ENCODE measurements at places on chromosomes 16 and 17.

DNA sequence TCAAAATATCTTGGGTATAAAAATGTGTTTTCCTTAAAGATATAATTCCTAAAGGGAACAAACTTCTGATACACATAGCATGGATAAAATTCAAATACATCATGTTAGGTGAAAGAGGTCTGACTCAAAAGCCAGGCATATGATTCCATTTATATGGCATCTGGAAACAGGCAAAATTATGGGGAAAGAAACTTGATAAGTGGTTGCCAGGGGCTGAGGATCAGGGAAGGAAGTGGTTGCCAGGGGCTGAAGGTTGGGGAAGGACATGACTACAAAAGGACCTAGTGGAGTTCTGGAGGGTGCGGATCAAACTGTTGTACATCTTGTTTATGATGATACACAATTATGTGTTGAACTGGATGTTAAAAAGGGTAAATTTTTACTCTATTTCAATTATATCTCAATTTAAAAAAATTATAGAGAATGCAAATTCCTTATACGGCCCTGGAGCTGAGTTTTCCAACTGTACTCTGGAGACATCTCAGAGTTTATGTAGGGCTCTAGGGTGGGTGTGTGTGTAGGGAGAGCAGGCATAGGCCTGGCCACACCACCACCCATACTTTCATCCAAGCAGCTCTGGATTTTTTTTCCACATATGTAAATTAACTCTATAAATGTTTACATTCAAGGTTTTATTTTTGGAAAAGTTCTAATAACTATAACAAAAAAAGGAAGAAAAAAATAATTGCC lies 55.0 kb downstream of the AMFR start:
- DNase-seq: peak; percentile 43

DNA sequence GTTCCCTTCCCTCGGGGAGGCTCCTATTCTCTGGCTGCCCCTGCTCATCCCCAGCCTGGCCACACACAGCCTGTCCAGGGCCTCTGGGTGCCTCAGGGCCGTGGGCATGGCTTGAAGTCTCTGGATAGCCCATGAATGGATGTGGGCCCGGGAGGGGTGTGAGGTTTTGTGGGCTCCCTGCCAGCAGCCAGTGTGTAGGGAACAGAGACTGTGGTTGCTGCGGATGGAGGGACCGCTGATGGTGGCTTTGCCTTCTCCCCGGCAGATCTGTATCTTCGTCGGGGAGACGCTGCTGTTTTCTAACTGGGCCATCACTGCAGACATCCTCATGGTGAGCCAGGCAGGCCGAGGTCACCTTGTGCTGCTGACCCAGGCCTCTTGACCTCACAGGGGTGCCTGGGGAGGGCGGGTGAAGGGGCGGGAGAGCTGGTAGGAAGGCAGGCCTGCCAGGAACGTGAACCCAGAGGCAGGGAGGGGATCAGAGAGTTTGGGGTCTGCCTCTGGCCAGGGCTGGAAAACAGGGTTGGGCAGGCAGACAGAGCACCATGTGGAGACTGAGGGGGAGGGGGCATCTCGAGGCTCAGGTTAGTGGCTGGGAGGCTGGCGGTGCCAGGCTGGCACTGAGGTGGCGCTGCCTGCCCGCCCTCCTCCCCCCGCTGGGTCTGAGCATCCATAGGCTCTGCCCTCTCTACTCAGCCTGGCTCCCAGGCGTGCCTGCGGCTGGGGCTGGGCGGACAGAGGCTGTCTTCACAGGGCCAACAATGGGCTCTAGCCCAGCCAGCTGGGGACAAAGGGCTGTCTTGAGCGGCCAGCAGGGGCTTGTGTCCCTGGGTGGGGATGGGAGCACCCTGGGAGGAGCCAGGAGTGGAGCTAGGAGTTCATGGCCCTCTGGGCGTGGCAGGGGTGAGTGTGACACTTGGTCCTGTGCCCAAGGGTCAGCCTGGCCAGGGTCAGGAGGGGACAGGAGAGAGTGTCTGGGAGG lies 21.4 kb downstream of the MYBBP1A start:
- DNase-seq: no peak

DNA sequence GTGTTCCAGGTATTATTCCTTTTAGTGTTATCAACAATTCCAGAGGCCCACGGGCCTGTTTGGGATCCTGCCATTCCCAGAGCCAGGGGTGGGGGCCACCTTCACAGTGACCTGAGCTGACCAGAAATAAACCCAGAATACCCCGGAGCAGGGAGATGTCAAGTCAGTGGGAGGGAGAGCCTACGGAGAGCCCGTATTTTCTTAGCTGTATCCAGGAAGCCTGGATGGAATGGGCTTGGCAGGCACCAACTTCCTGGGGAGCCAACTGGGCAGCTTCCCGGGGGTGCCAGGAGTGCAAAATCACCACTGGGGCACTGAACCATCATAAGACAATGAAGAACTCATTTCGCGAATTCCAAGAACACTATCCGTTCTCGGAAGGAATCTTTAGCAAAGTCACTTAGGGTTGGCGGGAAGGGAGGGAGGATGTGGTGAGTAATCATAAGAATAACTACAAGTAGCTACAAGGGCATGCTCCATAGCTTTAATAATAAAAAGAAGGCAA lies 13.2 kb upstream of the MRTFB start:
- peak; percentile 28 for DNase-seq

- DNase-seq: no peak
Measured at GRCh38 chr17:58375811-58376210, 23.8 kb upstream of the SUPT4H1 start.

DNA sequence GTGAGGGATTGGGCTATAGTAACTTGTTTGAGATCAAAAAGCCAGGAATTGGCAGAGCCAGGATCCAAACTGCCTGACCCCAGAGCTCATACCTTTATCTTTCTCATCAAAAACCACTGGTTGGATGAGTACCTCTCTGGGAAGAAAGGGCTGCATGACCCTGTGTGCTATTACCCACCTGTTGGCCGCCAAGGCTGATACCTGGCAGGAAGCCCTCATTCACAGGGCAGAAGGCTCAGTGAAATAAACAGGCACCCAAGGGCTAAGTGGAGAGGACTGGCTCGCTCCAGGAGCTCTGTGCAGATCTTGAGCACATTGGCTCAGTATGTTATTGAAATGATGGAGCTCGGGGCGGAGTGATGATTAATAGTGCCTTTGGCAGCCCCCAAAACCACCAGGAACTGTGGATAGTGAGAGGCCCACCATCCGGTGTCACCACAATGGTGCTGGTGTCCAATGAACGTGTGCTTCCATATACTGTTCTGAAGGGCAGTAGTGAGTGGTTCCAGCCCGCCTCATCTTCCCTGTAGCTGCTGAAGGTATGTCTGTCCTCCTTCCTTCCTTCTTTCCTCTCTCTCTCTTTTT lies 197.6 kb downstream of the MSI2 start:
- DNase-seq: no peak

- DNase-seq: no peak
Measured at GRCh38 chr17:80826346-80826954, 165.2 kb upstream of the CHMP6 start.

DNA sequence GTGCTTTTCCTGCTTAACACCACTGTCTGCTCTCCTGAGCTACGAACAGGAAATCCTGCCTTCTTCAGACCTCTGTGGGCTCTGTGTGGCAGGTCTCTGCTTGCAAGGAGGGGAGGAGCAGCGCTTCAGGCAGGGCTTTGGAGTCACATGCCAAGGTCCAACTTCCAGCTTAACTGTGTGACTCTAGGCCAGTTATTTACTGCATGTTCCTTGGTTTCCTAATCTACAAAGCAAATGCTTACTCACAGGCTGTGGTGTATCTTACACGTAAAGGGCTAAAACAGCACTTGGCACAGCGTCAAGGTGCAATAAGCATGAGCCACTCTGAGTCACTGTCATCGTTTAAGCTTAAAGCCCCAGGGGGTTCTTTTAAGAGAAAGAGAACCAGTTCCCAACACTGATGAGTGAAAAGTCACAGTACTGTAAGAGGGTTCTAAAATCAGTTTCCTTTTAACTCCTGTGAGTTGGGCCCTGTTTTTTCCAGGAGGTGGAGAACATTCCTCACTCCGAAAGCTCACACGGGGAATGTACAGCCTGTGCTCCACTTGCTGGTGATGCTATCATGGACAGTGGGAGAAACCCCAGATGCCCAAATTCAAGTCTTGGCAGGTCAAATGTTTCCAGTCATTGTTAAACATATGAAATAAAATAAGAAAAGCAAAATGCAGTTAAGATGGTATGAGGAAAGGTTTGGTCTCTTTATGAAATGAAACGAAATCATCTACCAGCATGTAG lies 54.1 kb upstream of the BCAR1 start:
- DNase-seq: peak; percentile 100

DNA sequence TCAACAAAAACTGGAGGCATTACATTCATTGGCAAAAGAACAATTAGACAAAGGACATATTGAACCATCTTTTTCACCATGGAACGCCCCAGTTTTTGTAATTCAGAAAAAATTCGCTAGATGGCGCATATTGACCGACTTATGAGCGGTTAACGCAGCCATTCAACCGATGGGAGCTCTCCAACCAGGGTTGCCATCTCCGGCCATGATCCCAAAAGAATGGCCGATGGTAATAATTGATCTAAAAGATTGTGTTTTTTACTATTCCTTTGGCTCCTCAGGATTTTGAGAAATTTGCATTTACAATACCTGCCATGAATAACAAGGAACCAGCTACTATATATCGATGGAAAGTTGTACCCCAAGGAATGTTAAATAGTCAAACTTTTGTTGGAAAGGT lies 21.4 kb downstream of the ALOX15B start:
- peak; percentile 72 for DNase-seq

DNA sequence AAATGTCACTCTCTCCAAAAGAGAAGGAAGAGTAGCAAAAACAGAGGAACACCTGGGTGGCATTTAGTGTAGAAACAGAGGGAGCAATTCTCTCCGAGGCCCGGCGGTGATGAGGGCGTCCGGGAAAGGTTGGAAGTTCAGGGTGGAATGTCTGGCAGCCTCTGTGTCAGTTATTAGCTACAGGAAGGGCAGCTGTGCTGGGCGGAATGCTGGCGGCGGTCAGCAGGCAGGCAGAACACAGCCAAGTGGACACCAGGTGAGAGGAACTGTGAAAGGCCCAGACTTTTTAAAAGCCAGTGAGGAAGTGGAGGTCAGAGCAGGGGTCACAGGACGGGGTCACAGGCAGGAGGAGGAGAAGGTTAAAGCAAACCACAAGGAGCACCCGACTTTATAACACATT lies 238.1 kb downstream of the NTN1 start:
- DNase-seq: no peak

DNA sequence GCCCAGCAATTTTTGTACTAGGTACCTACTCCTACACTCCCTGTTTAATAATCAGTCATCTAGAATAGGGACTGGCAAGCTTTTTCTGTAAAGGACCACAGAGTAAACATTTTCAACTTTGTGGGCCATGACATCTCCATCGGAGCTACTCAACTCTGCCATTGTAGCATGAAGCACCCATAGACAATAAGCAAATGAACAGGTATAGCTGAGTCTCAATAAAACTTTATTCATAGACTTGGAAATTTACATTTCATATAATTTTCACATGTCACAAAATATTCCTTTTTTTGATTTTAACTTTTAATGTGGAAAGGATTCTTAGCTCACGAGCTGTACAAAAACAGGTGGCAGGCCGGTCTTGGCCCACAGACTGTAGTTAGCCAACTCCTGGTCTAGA lies 345.8 kb downstream of the SOX9 start:
- no peak for DNase-seq

- peak; percentile 12 for DNase-seq
Measured at GRCh38 chr16:83808573-83809014, 816 bp downstream of the HSBP1 start.

- peak; percentile 71 for DNase-seq
Measured at GRCh38 chr17:77098884-77099545, 41.8 kb upstream of the SEC14L1 start.

- peak; percentile 68 for DNase-seq
Measured at GRCh38 chr16:67430977-67431774, at the start of gene HSD11B2. Gene HSD11B2, plus strand, starts transcription at chr16:67431121. Its CDS starts 128 bp downstream, at chr16:67431249.

DNA sequence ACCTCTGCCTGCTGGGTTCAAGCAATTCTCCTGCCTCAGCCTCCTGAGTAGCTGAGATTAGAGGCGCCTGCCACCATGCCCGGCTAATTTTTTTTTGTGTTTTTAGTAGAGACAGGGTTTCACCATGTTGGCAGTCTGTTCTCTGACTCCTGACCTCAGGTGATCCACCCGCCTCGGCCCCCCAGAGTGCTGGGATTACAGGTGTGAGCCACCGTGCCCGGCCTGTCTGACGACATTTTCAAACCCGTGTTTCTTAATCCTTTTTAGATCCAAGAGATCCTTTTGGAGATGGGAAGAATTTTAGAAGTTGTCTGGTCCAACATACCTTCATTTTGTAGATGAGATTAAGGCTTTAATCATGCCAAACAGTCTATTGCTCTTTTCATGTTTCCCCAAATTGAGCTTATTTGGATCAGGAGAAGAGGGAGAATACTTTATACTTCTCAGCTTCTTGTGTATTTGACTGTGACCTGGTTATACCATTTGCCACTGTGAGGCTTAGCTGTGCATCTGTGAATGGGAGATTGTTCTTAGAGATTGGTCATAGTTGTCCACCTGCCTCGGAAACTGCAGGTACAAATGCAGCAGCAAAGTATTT lies 25.8 kb downstream of the USP10 start:
- no peak for DNase-seq

DNA sequence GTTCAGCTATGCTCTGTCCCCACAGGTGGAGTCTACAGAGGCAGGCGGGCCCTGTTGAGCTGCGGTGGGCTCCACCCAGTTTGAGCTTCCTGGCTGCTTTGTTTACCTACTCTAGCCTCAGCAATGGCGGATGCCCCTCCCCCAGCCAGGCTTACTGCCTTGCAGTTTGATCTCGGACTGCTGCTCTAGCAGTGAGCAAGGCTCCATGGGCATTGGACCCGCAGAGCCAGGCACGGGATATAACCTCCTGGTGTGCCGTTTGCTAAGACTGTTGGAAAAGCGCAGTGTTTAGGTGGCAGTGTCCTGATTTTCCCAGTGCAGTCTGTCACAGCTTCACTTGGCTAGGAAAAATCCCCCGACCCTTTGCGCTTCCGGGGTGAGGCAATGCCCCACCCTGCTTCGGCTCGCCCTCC lies 89.1 kb downstream of the BCAS3 start:
- no peak for DNase-seq

DNA sequence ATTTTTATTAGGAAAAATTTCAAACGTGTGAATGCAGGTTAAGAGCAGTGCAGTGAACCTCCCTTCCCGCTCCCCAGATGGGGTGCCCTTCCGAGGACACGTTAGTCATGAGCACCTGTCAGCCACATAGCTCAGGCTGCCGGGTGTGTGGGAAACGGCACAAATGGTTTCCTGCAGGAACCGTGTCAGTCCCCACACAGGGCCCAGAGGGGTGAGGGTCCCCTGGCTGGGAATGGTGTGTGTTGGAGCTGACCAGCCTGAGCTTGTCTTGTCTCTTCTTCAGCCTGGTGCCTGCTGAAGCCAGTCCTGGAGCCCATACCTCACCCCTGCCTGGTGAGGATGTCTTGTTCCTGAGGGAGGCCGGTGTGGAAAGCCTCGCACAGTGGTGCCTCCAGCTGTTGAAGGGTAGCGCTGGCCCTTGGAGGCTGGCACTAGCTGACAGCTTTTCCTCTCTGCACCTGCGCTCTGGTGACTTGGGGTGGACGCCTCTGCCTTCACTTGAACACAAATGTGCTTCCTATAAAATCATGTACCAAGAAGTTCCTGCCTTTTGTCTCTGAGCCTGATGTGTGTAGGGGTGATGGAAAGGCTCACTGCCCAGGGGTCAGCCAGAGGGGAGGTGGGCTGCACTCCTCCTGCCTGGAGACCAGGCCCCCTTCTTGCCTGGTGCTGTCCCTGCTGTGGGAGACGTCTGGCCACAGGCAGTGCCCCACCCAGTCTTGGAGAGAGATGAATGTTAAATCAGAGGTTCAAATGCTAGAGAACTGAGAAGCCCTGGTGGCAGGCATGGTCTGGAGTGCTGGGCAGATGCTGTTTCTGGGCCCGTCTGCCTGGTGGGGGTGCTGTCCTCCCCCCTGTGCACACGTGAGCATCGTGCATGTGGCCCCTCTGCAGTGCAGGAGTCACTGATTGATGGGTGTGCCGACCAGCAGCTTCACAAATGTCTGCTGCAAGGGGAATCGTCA lies 102.6 kb upstream of the ZNF750 start:
- no peak for DNase-seq

Measured in EH (cell line).